ENCODE measurements at places on chromosomes 5 and 9.

GRCh38 chr5:80483636-80484232, 4.2 kb upstream of the FAM151B start:
- DNase-seq = no peak

DNA sequence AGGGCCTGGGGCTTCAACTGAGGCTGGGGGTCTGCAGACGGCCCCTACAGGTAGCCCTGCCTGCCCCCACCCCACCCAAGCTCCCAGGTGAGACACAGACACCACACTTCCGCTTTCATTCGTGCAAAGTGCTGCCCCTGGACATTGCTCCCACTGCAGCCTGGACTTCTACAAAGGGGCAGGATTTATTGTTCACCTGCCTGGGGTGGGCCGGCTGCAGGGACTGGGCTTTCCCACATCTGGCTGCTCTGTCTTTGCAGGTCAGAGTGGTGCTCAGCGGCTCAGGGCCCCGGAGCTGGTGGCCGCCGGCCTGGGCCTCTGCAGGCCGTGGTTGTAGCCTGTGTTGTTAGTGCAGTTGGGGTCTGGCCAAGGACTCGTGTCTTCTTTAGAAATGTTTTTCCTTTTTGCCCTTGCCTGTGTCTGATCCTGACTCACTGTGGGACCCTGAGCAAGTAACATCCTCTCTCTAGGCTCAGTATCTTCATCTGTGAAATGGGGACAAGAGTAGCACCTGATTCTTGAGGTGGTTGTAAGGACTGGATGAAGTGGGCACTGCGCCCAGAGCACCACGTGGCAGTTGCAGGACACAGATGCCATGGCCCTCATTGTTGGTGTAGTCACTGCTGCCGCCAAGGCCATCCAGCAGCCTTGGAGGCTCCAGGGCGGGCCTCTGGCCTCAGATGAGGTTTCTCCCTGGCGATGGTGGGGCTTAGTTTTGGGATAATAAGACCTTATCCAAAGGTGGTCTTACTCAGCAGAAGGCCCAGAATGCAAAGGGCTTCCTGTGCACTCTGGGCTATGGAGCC, 143.9 kb downstream of the CACNA1B start:
- no peak for DNase-seq

- no peak for DNase-seq
Measured at GRCh38 chr5:82613891-82614290, 335.7 kb upstream of the RPS23 start.

GRCh38 chr5:21774801-21775200, 1078.3 kb downstream of the CDH12 start:
- DNase-seq = no peak

GRCh38 chr9:122331523-122331927, 39.3 kb upstream of the PTGS1 start:
- no peak for DNase-seq

- no peak for DNase-seq
Measured at GRCh38 chr5:148458036-148458888, 74.5 kb downstream of the FBXO38 start.

DNA sequence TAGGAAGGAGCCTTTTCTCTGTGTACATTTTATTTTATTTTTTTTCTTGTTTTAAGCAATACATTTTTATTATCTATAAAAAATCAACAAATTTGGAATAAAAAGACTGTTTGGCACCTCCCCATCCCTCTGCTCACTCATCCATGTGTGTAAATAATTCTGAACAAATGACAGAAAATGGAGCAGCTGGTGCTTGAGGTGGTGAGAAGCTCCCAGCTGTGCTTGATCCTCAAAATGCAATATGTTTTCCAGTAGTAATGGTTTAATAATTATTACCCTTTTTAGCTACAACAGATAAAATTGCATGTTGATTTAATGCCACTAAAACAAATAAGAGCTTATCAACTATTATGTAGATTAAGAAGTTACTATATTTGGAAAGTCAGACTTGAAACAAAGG, 132.5 kb downstream of the CDH18 start:
- no peak for DNase-seq

GRCh38 chr9:114925039-114925438, 5.4 kb downstream of the TNFSF8 start:
- DNase-seq = no peak

DNA sequence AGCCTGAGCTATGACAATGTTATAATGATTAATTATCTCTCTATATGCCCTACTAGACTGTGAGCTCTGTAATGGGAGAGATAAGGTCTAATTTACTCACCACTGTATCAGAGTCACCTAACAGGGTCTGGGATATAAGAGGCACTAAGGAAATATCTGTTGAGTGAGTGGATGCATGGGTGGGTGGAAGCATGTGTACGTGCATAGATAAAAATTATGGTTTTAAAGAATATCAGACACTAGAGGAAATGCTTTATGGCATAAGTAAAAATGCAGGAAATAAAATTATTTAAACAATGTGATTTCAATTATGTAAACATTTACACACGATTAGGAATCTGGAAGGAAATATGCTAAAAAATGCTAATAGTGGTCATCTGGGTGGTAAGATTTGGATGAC, 137.8 kb downstream of the SPOCK1 start:
- no peak for DNase-seq

DNA sequence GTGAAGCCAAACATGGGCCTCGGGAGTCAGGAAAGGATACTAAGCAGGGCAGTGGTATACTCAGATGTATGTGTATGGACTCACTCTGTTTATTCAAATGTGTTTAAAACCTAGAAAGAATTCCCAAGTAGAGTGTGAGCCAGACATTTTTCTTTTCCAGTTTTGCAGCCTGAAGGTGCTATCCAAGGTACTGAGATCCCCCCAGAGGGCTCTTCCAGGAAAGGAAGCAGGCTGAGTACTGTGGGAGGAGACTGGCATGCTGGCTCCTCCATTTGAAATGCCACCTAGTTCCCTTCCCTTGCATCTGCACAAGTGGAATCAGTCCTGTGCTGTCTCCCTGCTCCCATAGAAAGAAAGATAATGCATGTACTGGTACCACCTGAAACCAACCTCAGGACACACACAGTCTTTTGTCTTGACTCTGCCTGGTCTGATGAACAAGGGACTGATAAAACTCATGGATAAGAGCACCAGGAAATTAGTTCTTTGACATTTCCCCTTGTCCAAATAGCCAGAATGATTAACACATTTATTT, 85.9 kb downstream of the HRH2 start:
- DNase-seq = no peak

- DNase-seq = no peak
Measured at GRCh38 chr9:136204145-136204805, 653 bp downstream of the LHX3 start.

- no peak for DNase-seq
Measured at GRCh38 chr9:122122903-122123632, 30.0 kb upstream of the TTLL11 start.

GRCh38 chr5:176174345-176175025, 63.7 kb upstream of the SIMC1 start:
- DNase-seq = no peak

- no peak for DNase-seq
Measured at GRCh38 chr9:129597355-129598088, 23.4 kb downstream of the C9orf50 start.

All from esophagus squamous epithelium (tissue), 5 donors.